ENCODE measurements at places on chromosomes 7 and 10. TPM values are rescaled to one million over a fixed set of nuclear protein-coding genes. Genes with fewer than 3 reads are reported as not detected.

The SLK gene
- 20.2 TPM for total RNA-seq

The SYT15B gene
- total RNA-seq = 0.06 TPM

The NODAL gene
- total RNA-seq = not detected

The CHN2 gene
- 7.7 TPM for total RNA-seq

DNA sequence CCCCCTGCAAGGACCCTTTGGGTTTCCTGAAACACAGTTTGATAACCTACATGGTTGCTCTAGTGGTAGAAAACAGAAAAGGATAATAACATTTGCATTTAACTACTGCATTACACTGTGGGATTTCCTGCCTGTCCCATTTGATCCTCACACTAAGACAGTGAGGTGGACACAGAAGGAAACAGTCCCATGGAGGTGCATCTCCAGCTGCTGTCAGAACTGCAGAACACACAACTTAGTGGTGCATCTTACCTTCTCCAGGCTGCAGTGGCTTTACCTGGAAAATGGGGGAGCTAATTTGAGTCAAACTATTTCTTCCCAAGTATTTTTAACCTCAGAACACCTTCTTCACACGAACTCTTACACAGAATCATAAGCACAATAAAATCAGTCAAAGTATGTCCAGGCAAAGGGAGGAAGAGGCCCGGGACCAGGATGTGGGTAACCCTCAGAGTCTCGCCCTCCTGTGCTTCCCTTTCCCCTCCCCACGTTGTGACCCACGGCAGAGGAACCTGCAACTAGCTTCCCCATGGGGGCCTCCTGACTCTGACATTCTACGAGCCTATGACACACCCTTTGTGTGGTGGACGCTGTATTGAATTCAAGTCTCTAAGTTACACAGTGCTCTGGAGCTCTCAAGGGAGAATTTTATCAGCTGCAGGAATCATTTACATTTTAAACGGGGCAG lies 33.7 kb downstream of the SCRN1 start:
- DNase-seq = no peak

DNA sequence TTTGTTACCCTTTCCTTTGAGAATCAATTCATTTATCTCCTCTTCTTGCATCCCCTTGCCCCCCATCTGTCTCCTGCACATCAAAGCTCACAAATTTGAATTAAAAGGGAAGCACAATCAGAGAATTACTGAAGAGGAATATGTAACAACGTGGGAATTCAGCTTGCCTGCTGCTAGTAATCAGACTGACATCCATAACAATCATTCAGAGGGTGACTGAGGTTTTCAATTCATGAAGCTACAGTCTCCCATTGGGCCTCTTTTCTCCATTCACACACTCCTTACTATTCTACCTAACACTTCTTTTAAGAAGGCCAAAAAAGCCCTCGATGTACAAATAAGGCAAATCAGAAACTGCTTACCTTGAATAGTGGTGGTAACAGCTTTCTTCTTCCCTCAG lies 24.3 kb upstream of the DNA2 start:
- DNase-seq = no peak

DNA sequence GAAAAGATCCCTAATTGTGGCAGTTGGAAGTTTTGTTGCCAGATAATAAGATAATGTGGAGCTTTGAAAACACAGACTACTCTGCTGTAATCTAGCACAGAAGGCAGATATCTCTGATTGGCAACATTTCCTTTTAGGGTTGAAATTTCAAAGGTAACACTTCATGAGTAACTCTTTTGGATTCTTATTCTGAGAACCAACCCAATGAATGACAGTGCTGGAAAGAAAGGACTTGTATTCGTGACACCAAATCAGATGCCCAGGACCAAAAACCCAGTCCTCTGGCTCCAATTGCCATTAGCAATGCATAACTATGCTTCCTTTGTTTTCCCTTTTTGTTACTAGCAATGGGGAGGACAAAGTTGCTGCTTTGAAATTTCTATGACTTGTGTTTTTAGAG lies 41.0 kb upstream of the ELMO1 start:
- no peak for DNase-seq

GRCh38 chr7:1404898-1405548 lies 54.2 kb downstream of the MICALL2 start:
- no peak for DNase-seq

GRCh38 chr7:12884856-12885440 lies 197.5 kb downstream of the ARL4A start:
- no peak for DNase-seq

GRCh38 chr7:46165276-46165675 lies 244.2 kb upstream of the IGFBP3 start:
- peak; percentile 54 for DNase-seq

Measured in PC-3 (cell line).